ENCODE measurements at places on chromosomes 6 and 20.
A peak's percentile ranks its signal among the peaks of the same experiment; 100 is the strongest.

- peak; percentile 12 for DNase-seq
Observed at GRCh38 chr6:21115111-21115510, 478.4 kb upstream of the SOX4 start.

DNA sequence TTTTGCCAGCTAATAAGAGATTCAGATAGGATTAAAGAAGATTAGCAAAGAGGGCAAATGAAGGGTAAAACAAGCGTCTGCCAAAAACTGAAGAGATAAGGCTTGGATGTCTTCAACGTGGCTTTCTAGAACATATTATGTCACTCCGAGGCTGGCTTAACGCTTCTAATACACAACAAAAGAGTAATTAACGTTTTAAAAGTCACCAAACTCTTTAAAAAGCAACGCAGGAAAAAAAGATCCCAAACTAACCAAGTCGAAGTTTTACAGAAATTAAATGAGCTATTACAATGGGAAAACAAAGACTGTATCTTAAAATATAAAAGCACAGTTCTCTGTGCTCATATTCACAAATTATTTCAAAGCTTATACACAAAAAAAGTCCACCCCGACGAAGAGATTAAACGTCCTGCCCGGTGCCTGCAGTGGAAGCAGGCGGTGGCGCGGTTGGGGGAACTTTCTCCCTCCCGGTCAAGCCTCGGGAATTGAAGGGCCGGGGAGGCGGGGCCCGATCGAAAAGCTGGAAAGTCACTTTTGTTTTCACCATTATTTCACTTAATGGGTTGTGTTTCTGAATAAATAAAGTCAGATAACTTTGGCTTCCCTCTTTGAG is 1.2 kb downstream of the MAK start:
- no peak for DNase-seq

DNA sequence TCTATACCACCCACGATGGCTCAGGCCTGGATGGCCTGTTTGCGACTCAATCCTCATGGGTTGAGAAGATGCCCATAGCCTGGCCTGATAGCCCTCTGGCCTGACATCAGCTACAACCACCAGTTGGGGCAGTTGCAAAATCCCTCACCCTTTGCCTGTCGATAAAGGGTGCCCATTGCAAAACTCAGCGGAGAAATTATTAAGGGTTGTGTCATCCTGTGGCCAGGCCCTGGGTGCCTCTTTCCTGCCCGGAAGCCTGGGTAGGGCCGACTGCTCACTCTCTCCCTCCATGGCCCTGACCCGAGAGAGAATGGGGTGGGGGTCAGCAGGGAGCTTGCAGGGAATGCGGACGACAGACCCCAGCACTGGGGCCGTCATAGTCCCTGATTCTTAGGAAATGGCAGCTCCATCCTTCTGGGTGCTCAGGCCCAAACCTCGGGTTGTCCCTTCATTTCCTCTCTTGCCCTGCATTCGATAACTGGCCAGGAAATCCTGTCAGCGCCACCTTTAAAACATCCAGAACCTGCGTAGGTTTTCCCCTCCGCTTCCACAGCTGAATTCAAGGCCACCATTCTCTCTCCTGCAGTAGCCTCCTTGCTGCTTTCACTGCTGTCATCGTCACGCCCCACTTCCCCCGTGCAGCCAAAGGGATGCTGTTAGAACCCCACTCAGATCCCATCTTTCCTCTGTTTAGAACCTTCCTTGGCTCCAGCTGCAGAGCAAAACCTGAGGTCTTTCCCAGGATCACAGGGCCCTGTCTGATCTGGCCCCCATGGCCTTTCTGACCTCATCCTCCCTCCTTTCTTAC is 31.1 kb downstream of the CEBPB start:
- no peak for DNase-seq

DNA sequence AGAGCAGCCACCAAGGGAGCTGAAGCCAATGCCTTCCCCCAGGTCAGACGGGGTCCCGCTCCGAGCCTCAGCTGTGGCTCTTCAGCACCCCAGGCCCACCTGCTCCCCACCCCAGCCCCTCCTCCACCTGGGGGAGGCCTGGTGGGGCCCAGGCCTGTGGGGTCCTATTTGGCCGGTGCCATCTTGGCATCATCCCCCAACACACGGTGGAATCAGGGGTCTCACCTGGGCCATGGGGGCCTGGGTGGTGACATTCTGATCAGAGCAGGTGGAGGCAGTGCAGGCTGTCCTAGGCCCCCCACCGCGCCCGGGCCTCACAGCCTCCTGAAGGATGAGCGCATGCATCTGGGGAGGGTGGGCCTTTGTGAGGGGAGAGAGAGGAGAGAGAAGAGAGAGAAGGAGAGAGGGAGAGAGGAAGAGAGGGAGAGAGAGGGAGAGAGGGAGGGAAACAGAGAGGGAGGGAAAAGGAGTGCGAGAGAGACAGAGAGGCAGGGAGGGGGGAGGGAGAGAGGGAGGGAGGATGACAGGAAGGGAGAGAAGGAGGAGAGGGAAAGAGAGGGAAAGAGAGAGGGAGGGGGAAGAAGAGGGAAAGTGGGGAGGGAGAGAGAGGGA is 23.9 kb upstream of the RBBP8NL start:
- no peak for DNase-seq

- DNase-seq, result no peak
Observed at GRCh38 chr20:21074605-21075336, 31.4 kb downstream of the LINC00237 start.

- peak; percentile 55 for DNase-seq
Observed at GRCh38 chr6:13767121-13767808, 47.1 kb downstream of the MCUR1 start.

- DNase-seq, result no peak
Observed at GRCh38 chr20:20446425-20447015, 78.6 kb downstream of the INSM1 start.

- no peak for DNase-seq
Observed at GRCh38 chr6:80143419-80143937, 37.0 kb downstream of the BCKDHB start.

GRCh38 chr6:139395891-139396301 is 21.4 kb upstream of the CITED2 start:
- DNase-seq, result no peak

DNA sequence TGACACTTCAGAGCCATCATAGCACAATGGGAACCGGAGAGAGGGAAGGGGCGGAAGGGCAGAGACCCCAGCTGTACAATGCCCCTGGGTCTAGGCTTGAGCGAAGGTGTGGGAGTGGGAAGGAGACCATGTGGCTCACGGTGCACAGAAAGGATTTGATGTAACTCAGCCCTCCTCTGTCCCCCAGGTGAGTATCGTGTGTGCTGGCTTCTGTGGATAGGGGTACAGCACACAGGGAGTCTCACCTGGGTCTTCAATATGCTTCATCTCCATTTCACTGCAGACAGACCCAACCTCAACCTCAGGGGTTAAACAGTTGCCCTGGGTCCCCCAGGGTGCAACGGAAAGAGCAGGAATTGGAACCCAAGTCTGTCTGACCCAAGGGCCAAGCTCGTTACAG is 122.2 kb downstream of the CDH26 start:
- DNase-seq, result no peak

- no peak for DNase-seq
Observed at GRCh38 chr20:57275813-57276212, 9.4 kb upstream of the BMP7 start.

All from dermis microvascular lymphatic vessel endothelial cell (primary cell).